ENCODE measurements at places on chromosomes 4 and X.

DNA sequence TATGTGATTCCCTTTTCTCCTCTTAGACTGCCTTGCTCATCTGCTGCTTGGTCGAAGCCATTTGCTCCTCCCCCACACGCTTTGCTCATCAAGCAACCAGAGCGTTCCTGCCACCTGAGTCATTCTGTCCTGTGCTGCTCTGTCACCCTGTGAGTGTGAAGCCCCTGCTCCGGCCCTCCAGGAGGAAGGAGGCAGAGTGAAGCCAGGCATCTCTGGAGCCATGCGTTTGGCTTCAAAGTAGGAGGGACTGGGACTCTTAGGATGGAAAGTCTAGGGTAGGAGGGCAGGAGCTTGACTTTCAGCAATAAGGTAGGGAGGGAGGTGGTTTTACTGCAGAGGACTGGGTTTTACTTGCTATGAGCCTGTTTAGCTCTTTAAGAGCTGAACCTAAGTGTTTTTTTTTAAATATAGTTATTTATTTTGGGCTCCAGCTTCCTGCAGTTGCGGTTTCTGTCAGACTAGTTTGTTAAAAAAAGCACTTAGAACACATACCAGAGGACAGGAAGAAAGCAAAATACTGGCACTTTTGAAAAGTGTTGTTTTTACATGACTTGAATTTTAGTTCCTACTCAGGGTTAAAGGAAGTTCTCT, 63.6 kb downstream of the SPINK2 start:
- no peak for DNase-seq

- DNase-seq: no peak
These were observed 10.7 kb upstream of the BRS3 start for GRCh38 chrX:136477026-136477425.

GRCh38 chr4:163195247-163195765, 28.6 kb upstream of the NAF1 start:
- DNase-seq: no peak

- DNase-seq: no peak
These were observed 28.6 kb downstream of the CDS1 start for GRCh38 chr4:84611531-84611930.

DNA sequence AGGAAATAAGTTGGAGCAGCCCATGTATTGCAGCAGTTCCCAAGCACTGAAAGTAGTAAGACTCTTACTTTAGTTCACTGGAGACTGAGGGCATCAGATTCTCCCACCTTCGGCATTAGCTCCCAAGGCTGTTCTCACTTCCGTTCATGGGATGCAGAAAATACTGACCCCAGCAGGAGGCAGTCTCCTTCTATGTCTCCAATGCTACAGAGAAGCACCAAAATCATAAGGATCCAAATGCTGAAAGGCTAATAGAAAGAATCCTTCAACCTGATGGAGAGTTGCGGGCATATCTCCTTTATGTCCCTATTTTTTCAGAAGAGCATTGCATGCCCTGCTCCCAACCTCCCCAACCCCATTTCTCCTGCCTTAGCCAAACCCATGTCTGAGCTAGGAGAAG, 32.4 kb downstream of the ADH7 start:
- no peak for DNase-seq

DNA sequence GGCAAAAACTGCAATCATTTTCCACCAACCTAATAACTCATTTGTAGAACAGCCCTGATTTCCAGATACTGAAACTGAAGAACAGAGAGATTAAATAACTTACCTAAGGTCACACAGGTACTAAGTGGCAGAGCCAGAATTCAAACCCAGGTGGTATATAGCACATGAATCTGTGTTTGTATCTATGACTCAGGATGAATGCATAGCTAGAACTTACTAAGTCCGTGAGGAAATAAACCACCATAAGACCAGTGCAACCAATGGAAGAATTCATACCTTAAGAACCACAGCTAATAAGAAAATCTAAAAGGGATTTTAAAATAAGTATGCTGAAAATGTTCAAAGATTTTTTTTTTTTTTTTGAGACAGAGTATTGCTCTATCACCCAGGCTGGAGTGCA, 1.5 kb upstream of the PLAC1 start:
- DNase-seq: no peak

Data from cardiac septum (tissue), 1 donor.